ENCODE measurements at places on chromosomes 4 and X.

- no peak for DNase-seq
Observed at GRCh38 chr4:21795091-21795490, 153.5 kb downstream of the KCNIP4 start.

GRCh38 chrX:5117816-5118215 lies 1110.9 kb downstream of the NLGN4X start:
- no peak for DNase-seq

GRCh38 chr4:11402192-11402591 lies 26.5 kb downstream of the HS3ST1 start:
- DNase-seq: no peak

GRCh38 chr4:24769571-24769970 lies 25.8 kb upstream of the SOD3 start:
- no peak for DNase-seq

GRCh38 chr4:53781629-53782457 lies 190.6 kb upstream of the LNX1 start:
- DNase-seq: no peak

Measured in iPS DF 19.7 (cell line).